ENCODE measurements at places on chromosomes 1 and 21.

- DNase-seq, result no peak
Measured at GRCh38 chr1:216210081-216210480, 213.2 kb downstream of the USH2A start.

GRCh38 chr1:201883266-201883665, 5.4 kb upstream of the SHISA4 start:
- DNase-seq, result no peak

- no peak for DNase-seq
Measured at GRCh38 chr1:66371233-66372005, 162.5 kb upstream of the SGIP1 start.

GRCh38 chr21:46421756-46422555, 36.7 kb upstream of the DIP2A start:
- DNase-seq, result no peak

- no peak for DNase-seq
Measured at GRCh38 chr1:112264553-112264952, 131.5 kb upstream of the CTTNBP2NL start.

DNA sequence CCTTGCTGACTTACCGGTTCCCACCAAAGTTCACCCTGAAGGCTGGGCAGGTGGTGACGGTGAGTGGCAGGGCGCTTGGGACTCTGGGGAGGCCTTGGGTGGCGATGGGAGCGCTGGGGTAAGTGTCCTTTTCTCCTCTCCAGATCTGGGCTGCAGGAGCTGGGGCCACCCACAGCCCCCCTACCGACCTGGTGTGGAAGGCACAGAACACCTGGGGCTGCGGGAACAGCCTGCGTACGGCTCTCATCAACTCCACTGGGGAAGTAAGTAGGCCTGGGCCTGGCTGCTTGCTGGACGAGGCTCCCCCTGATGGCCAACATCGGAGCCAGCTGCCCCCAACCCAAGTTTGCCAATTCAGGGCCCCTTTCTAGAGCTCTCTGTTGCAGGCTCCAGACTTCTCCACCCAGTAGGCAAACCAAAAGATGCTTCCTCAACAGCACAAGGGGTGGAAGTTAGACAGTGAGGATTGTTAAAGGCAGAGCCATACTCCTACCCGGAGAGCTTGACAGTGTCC, 16.4 kb upstream of the SEMA4A start:
- no peak for DNase-seq

- no peak for DNase-seq
Measured at GRCh38 chr1:1357871-1358432, 403 bp downstream of the MXRA8 start.

DNA sequence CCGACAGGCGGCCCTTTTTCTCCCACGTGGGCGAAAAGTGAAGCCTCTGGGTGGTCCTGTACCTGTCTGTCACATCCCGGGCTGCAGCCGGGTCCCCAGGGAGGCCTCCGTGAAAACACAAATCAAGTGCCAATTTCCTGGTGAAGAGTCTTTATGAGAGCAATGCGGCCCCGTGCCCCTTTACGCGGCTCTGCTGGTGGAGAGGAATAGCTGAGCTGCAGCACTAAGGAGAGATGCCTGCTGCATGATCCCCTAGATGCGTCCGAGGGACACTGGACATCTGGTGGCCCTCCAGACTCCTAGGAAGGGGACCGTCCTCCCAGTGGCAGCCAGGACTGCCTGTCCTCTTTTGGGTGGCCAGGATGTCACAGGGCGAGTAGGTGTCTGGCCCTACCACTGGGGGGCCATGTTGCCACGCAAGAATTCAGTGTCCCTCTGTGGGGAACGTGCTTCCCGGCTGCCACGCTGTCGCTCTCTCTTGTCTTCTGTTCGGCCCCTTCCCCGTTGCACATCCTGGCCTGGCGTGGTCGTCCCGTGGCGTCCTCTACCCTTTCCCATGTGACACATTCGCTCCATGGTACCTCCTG, 38.7 kb downstream of the COL18A1 start:
- DNase-seq, result no peak

DNA sequence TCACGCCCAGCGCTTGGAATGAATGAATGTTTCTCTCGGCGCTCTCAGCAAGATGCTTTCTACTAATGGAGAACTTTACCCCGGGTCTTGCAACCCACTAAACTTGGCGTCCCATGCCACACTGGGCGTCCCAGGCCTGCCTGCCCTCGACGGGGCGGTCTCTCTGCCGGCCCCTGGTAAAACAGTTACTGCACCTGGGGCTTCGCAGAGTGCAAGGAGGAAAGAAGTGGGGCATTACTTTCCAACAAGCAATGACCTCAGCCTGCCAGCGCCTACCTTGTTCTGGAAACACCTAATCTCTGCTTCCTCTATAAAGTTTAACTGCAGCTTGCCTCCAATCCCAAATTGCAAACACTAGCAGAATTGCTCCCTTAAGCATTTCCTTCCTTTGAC, 27.8 kb upstream of the NFIA start:
- DNase-seq, result no peak

DNA sequence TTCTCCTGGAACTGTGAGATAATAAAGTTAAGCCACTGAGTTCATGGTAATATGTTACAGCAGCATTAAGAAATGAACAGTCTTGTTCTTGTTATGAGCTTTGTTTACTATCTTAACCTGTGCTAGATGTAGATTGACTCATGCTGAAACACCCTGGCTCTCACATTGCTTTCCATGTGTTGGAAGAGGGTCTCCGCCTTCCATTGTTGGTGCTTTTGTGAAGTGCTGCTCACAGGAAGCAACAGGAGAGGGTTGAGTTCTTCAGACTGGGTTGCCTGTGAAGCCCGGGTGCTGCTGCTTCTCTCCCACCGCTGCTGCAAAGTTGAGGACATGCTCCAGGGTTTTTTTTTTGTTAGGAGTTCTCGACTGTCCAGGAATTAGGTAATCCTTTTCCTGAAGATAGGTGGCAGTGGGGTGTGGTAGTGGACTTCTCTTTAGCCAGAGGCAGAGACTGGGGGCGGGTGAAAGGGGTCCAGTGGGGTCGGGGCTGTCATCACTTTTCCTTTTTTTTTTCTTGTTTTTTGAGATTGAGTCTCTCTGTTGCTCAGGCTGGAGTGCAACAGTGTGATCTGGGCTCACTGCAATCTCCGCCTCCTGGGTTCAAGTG, 28.7 kb upstream of the HMGN1 start:
- no peak for DNase-seq

DNA sequence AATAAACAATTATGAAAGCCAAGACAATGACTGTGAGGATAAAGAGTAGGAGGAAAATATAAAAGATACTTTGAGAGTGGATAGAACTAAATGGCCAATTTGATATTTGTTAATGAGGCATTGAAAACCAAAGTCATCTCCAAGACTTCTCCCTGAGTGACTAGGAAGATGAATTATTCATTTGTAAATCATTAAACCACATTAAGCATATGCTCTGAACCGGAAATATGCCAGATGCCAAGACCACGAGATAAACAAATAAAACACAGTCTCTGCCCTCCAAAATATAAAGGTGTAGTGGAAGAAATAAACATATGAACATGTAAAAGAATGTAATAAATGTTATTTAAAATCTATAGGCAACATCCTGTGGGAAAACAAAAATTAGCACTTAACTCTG, 78.8 kb downstream of the MRPL39 start:
- no peak for DNase-seq

DNA sequence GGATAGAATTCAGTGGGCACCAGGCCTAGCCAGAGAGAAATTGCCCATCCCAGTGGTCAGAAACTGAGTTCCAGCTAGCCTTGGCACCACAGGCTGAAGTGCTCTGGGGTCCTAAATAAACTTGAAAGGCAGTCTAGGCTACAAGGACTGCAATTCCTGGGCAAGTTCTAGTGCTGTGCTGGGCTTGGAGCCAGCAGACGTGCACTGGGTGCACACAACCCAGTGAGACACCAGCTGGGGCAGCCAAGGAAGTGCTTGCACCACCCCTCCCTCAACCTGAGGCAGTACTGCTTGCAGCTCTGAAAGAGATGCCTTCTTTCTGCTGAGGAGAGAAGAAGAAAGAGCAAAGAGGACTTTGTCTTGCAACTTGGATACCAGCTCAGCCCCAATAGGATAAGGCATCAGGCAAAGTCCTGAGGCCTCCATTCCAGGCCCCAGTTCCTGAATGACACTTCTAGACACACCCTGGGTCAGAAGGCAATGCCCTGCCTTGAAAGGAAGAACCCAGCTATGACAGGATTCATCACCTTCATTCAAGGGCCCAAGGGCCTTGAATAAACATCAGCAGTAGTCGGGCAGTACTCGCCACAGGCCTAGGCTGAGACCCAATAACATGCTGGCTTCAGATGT, 55.1 kb downstream of the OVGP1 start:
- DNase-seq, result no peak

DNA sequence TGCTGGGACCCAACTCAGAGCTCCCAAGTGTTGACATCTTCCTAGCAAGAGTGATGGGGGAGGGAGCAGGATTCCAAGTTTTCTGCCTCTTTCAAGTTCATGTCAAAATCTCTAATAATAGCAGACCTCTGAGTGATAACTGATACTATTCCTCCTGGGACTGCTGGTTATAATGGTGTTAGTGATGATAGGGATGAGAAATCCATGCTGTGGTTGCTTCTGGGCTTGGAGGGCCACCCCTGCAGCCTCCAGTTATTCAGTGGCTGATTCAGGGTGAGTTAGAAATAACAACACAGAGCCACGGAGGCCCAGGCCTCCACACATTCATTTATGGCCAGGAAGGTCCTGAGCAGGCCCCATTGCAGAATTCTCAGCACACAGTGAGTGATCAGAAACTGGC, 40.6 kb upstream of the ARTN start:
- DNase-seq, result no peak

DNA sequence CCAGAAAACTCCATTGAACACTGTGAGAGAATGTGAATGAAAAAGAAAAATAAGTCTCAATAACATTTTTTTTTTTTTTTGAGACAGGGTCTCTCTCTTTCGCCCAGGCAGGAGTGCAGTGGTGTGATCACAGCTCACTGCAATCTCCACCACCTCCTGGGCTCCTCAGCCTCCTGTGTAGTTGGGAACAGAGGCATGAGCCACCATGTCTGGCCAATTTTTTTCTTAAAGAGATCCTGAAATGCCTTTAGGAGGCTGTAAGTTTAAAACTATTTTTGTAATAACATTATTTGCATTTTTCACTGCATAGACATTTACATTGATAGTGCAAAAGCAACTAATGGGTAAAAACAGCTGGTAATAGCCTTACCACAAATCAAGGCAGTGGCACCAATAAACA, 35.3 kb downstream of the GDAP2 start:
- no peak for DNase-seq

DNA sequence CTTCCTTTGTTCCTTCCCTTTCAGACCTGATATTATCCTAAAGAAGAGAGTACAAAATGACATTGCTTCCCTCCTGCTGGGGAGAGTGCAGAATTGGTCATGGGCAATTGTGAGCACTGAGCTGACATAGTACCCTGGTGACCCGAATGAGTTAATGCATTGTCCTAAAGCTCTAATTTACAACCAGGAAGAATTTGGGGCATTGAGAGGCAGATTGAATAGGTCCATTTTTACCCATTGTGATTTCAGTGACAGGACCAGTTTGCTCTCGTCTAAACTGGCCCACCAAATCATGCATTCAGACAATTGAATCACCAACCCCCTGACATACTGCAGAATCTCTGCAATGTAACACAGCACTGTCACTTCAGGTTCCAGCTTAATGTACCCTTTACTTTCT, 497.4 kb downstream of the DPYD start:
- DNase-seq, result no peak
